ENCODE measurements at places on chromosomes 12 and 14. TPM values are rescaled to one million over a fixed set of nuclear protein-coding genes. Genes with fewer than 3 reads are reported as not detected.
A peak's percentile ranks its signal among the peaks of the same experiment; 100 is the strongest.

DNA sequence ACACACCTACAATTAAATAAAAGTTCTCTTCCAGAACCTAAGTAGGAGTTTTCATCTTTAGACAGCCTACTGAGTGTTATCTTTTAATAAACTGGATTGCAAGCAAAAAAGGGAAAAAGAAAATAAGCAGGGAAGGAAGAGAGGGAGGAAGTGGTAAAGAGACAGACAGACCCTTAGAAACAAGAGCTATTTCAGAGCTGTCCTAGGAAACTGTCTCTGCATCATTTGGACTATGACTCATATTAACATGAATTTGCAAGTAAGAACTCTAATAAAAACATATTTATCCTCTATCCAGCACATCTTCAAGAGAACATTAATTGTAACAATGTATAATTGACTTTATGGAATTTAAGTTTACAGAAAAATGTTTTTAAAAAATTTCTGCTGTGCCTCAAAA lies 438.8 kb upstream of the USP15 start:
- no peaks in the 10 kb centered on the region for H3K4me1 ChIP-seq
- H3K27me3 ChIP-seq: no peaks in the 10 kb centered on the region
- no peak overlapping the region for H3K4me3 ChIP-seq
- H3K36me3 ChIP-seq: no peaks in the 10 kb centered on the region

DNA sequence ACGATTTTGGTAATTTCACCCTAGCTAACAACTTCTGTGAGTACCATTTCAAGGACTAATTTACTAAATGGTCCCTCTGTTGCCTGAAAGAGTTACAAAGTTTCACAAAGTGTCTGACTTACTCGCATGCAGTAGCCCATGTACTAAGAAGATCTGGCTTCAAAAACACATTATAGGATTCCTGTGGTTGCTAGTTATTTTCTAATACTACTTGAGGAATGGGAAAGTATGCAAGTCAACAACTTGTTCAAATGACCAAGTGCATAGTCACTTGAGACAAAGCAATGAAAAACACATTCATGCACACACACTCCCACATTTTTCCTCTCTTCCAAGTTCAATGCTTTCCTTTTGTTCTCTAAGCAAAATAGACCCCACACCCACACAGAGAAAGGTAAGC lies 219.7 kb upstream of the TMPO start:
- DNase-seq: no peak
- H3K4me1 ChIP-seq: no peaks in the 10 kb centered on the region
- no peak overlapping the region for H3K27ac ChIP-seq
- H3K27me3 ChIP-seq: peaks cover 14% of the 10 kb centered on the region
- H3K4me3 ChIP-seq: no peak overlapping the region
- H3K36me3 ChIP-seq: no peaks in the 10 kb centered on the region

DNA sequence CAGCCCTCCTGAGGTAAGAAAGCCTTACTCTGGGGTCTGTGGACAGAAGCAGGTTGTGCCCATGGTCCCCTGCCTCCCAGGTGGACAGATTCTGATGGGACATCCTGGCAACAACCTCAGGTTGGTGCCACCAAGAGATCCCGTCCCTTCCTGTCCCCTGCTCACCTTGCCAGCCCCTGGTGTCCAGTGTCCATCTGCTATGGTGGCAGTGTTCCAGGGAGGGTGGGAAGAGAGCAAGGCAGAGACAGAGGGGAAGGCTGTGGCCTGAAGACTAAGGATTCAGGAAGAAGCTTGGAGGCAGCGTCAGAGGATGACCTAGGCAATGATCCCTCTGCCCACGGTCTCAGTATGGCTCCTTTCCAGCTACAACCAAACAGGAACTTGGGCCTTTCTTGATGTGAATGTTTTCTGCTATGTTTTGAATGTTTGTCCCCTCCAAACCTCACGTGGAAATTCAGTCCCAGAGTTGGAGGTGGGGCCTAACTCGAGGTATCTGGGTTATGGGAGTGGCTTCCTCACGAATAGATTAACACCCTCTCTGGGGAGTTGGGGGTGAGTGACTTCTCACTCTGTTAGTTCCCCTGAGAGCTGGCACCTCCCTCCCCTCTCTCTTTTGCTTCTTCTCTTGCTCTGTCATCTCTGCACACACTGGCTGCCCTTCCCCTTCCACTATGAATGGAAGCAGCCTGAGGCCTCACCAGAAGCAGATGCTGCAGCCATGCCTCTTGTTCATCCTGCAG lies 26.9 kb downstream of the IQSEC3 start:
- H3K4me1 ChIP-seq: no peaks in the 10 kb centered on the region
- no peak overlapping the region for H3K27ac ChIP-seq
- H3K27me3 ChIP-seq: peaks cover 8% of the 10 kb centered on the region
- DNase-seq: no peak
- H3K36me3 ChIP-seq: no peaks in the 10 kb centered on the region

DNA sequence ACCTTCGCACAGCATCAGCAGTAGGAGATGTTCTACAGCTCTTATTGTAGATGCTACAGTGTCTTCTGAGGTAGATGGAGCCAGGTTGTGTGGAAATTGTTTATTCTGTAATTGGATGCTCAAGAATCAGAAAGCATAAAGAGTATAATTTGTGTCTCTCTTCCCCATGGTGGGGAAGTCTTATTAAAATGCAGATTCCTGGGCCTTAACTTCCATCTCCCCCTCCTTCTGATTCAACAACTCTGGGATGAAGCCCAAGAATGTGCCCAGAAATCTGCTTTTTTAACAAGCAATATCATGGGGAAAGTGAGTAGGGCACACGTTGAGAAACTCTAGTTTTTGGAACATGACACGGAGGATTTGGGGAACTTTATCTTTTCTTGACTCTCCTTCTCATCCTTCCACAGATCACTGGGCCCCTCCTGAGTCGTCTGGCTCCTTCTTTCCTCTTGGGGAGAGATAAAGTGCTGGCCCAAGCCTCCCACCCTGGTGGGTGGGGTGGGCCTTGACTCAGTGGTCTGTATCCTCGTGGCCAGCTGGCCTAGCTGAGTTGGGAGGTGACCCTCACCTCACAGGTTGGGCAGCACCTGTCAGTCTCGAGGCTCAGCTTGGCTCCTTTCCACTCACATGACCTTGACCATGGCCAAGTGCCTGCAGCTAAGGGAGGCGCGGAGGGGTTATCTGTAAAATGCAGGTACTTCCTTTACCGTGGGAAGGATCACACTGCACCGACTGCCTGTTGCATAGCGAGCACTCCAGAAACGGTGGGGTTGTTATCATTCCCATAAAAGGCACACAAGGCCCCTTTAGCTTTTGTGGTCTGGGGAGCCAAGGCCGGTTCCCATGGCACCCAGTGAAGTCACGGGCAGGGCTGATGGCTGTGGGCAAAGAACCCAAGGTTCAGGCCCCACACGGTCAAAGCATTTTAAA lies 141.9 kb downstream of the CHST11 start:
- H3K36me3 ChIP-seq: peaks cover 34% of the 10 kb centered on the region
- no peaks in the 10 kb centered on the region for H3K27me3 ChIP-seq
- DNase-seq: no peak
- no peak overlapping the region for H3K4me3 ChIP-seq
- H3K4me1 ChIP-seq: peaks cover 42% of the 10 kb centered on the region
- H3K27ac ChIP-seq: no peak overlapping the region

- no peak for DNase-seq
- no peaks in the 10 kb centered on the region for H3K36me3 ChIP-seq
- H3K4me3 ChIP-seq: no peak overlapping the region
- H3K4me1 ChIP-seq: no peaks in the 10 kb centered on the region
Measured at GRCh38 chr12:109202770-109203169, 86.4 kb downstream of the ACACB start.

- H3K27ac ChIP-seq: no peak overlapping the region
- peak; percentile 20 for DNase-seq
- peaks cover 22% of the 10 kb centered on the region for H3K4me1 ChIP-seq
Measured at GRCh38 chr12:124496584-124496983, 70.8 kb downstream of the NCOR2 start.

GRCh38 chr12:116248433-116248832 lies 29.1 kb downstream of the MED13L start:
- no peak for DNase-seq
- H3K36me3 ChIP-seq: peaks cover 21% of the 10 kb centered on the region
- no peak overlapping the region for H3K27ac ChIP-seq

VRTN gene
- not detected for total RNA-seq

DNA sequence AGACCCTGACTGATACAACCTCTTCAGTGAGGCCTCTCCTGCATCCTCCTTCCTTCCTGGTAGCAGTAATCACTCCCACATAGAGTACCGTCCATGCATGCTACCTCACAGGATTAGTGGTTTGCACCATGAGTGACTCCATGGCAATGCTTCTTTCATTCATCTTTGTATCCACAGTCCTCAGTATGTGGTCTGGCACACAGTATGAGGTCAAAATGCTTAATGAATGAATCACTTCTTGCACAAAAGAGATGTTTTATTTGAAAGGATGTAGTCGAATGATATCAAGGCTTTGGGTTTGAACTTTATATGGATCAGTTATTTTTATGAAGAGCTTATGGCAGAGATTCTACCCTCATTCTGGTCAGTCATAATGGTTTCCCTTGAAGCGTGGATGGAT lies 42.2 kb downstream of the KCNA5 start:
- H3K27ac ChIP-seq: no peak overlapping the region
- no peaks in the 10 kb centered on the region for H3K4me1 ChIP-seq
- no peaks in the 10 kb centered on the region for H3K36me3 ChIP-seq
- peaks cover 10% of the 10 kb centered on the region for H3K27me3 ChIP-seq

GRCh38 chr12:4323396-4323795 lies 2.4 kb downstream of the TIGAR start:
- H3K4me1 ChIP-seq: peaks cover 46% of the 10 kb centered on the region
- H3K4me3 ChIP-seq: peak overlapping the region; percentile 17
- DNase-seq: no peak
- no peak overlapping the region for H3K27ac ChIP-seq
- no peaks in the 10 kb centered on the region for H3K27me3 ChIP-seq

- peaks cover 5% of the 10 kb centered on the region for H3K27me3 ChIP-seq
- H3K36me3 ChIP-seq: no peaks in the 10 kb centered on the region
- H3K4me3 ChIP-seq: no peak overlapping the region
- no peak for DNase-seq
- H3K27ac ChIP-seq: no peak overlapping the region
Measured at GRCh38 chr14:101005447-101005846, 101.9 kb upstream of the RTL1 start.

TAS2R14 gene
- total RNA-seq: 1.3 TPM

GRCh38 chr12:120670667-120671066 lies 16.3 kb upstream of the MLEC start:
- no peak overlapping the region for H3K4me3 ChIP-seq
- H3K27ac ChIP-seq: no peak overlapping the region
- peaks cover 1% of the 10 kb centered on the region for H3K4me1 ChIP-seq
- no peak for DNase-seq
- H3K27me3 ChIP-seq: peaks cover 9% of the 10 kb centered on the region

DNA sequence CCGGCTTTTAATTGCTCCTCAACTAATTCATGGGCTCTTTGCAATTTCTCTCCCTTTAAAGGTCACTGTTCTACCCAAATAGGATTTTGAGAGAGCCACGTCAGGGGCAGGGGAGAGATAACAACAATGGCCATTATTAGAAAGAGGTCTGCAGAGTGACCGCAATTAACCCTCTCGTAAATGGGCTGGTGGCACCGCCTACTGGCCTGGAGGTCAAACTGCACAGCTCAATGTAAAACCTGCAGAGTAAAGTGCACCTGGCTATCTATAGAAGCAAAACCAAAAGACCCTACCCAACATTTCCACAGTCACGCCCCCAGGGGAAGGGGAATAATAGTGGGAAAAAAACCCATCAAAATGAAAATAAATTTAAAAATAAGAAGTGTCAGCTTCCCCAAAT lies 21.6 kb upstream of the CLEC4E start:
- no peak for DNase-seq
- H3K27me3 ChIP-seq: no peaks in the 10 kb centered on the region
- no peaks in the 10 kb centered on the region for H3K36me3 ChIP-seq
- no peak overlapping the region for H3K27ac ChIP-seq

ZNF641 gene
- total RNA-seq: 16.4 TPM

DNA sequence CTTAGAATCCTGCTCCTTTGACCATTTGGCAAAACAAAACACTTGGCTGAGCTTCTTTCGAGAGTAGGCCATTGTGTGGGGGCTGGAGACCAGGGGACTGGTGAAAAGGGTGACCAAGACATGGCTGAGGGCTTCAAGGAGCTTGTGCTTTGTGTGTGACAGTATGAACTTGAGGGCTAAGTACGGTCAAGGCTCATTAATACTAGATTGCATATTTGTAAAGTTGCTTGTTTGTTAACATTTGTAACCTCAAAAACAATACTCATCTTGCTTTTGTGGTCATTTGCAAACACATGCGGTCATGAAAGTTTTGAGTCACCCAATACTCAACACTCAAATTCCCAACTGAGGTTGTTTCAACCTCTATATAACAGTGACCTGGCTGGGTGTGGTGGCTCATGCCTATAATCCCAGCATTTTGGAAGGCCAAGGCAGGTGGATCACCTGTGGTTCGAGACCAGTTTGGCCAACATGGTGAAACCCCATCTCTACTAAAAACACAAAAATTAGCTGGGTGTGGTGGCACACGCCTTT lies 42.5 kb downstream of the ZFYVE26 start:
- no peak for DNase-seq
- no peak overlapping the region for H3K27ac ChIP-seq
- H3K36me3 ChIP-seq: peaks cover 57% of the 10 kb centered on the region
- H3K4me1 ChIP-seq: no peaks in the 10 kb centered on the region
- no peak overlapping the region for H3K4me3 ChIP-seq
- no peaks in the 10 kb centered on the region for H3K27me3 ChIP-seq

DNA sequence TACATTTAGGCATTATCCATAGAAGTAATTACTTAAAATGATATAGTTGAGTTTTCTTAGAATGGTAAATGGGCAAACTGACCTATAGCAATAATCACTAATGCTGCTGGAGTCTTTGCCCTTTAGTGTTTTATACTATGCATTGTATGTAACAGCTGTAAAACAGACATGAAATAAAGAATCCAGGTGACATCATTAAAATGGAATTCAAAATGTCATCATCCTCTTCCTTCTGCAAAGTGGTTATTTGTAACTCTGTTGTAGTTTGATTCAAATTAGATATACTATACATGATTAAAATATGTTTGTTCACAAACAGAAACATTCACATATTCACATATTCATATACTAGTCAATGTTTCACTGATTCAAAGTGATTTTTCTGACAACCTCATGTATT lies 598.8 kb downstream of the SLC16A7 start:
- no peak for DNase-seq
- no peaks in the 10 kb centered on the region for H3K36me3 ChIP-seq
- no peak overlapping the region for H3K4me3 ChIP-seq
- H3K27me3 ChIP-seq: no peaks in the 10 kb centered on the region
- no peak overlapping the region for H3K27ac ChIP-seq
